ENCODE measurements at places on chromosomes 16 and 17.
A peak's percentile ranks its signal among the peaks of the same experiment; 100 is the strongest.

DNA sequence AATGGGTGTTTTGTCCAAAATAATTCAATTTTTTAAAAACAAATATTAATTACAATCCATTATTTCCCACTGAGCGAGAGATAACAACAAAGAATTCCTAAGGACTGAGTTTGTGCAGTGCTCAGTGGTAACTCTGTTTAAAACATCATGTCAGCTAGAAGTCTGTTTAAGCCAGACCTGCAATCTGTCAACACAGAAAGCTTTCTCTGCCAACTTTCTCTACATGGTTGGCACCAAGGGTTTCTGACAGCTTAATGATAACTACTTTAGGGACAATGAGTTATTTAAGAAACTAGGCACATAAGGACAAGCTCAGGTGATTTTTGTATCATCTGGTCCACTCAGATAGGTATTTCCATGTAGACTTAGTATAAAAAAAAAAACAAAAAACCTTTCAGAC is 81.8 kb downstream of the WDR59 start:
- DNase-seq: no peak

DNA sequence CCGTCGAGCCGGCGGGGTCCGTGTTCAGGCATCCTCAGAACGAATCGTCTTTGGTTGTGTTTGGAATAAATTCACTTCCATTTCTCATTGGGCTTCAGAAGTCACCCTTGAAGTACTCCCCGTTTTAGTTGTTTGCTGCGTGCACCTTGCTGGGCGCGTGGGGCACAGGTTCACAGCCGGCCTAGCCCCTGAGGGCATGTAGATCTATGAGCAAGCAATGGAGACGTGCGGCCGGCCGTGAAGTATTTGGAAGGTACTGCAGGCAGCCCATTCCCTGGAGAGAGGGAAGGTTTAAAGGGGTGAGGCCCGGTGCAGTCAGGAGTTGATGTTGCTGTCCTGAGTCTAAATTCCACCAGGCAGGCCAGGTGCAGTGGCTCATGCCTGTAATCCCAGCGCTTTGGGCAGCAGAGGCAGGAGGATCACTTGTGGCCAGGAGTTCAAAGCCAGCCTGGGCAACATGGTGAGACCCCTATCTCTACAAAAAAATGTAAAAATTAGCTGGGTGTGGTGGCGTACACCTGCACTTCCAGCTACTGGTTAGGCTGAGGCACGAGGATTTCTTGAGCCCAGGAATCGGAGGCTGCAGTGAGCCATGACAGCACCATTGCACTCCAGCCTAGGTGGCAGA is 714 bp downstream of the ACSF3 start:
- no peak for DNase-seq

DNA sequence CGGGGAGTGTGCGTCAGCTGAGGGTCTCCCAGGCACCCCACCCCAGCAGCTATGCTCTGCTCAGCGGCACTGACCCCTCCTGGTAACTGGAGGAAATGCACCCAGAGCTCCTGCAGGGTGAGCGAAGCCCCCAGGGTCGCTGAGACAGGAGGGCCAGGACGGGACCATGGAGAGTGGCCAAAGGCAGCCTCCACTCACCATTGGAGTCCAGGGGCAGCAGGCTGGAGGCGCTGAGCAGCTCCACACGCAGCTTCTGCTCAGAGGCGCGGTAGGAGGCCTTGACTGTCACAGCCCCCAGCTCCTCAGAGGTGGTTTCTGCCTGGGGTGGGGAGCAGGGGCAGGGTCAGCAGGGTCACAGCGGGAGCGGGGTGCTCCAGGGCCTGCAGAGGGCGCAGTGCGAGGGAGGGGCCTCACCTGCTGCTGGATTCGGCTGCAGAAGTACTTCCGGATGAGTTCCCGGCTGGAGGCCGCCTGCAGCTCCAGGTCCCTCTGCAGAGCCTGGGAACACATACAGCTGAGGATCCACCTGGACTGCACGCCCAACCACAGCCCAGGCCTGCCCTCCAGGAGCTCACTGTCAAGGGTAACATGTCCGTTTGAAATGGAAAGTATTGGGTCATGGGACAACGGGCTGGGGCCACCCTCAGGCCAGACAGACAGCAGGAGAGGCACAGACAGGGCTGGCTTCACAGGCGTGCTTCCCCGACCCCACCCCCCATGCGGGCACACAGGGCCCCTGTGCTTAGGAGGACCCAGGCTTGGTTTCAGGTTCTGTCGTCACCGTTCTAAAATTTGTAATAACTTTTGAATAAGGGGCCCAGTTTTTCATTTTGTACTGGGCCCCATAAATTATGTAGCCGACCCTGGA is 13.8 kb downstream of the UNC13D start:
- DNase-seq: no peak

DNA sequence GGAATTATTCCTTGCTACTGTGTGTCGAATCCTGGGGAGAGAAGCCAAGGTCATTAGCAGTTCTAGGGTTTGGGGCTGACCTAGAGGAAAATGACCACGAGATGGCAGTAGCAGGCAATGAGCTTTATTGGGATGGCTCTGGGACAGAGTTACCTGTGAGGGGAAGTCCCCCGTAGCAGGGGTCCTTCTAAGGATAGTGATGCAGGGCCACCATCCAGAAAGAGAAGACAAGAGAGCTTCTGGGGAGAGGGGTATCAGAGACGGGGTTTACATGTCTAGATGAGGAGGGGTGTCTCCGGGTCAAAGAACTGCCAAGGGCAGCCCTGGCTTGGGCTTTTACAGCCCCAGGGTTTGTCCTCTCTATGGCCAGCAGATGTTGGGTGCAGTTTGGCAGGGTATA is 6.4 kb upstream of the GGT6 start:
- no peak for DNase-seq

DNA sequence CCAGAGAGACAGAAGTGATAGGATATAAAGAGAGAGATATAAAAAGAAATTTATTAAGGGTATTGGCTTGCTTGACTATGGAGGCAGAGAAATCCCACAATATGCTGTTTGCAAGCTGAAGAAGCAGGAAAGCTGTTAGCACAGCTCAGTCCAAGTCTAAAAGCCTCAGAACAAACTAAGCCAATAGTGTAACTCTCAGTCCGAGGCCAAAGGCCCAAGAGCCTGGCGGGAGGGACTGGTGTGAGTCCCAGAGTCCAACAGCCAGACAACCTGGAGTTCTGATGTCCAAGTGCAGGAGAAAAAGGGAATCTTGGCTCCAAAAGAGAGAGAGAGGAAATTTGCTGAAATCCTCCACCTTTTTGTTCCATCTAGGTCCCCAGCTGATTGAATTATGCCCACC is 30.3 kb upstream of the NACA2 start:
- no peak for DNase-seq

GRCh38 chr17:30323262-30323894 is 10.5 kb downstream of the TMIGD1 start:
- DNase-seq: peak; percentile 11

DNA sequence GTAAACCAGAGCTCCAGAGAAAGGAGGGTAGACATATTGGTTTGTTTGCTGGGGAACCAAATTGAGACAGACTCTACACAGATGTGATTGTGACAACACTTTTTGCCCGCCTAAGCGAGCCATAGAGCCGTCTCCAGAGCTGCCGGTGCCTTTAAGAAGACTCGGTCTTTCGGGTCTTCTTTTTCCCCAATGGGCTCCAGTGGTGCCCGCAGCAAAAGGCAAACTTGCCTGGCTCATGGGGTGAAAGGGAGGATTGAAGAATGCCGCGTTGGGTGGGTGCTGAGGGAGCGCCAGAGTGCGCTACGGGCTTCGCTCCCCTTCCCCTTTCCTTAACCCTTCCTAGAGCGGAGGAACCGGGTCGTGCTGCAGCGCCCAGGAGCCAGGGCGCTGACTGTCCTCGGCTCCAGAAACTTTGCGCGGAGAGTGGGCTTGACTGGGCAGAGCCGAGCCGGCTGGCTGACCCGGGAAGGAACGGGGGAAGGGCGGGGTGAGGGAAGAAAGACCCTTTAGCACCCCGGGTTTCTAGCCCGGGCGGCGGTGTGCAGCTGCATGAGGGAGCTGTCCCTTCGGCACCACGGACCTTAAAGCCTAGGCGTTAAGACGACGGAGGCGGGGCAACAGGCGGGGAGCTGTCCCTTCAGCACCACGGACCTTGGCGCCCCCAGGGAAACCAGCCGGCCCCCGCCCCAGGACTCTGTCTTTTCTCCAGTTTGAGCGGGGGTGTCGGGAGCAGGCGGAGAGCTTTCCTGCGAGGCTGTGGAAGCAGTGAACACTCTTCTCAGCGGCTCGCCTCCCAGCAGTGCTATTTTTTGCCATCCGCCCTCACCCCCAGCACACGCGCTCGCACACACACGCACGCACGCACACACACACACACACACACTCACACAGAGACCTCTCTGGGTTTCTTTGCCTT is at the start of gene CACNG3:
CACNG3 (plus strand) TSS at position 880 of the 916 bp plus-strand sequence. CDS start 420 bp downstream, outside the sequence.
- peak; percentile 14 for DNase-seq

DNA sequence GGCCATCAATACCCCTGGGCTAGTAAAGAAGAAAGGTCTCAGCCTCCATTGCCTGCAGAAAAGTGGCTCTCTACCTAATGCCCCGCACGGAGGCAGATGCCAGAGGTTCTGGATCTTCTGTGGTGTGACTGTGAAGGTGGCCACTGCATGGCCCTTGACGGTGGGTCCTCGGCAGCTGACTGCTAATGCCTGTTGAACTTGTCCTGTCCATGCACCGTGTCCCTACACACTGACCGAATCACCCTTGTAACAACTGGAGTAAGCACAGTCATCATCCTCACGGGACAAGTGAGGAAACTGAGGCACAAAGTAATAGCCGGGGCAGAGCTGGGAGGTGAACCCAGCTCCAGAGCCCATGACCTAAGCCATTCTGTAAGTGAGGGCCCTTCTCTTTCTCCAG is 48.8 kb downstream of the MYH11 start:
- no peak for DNase-seq

GRCh38 chr16:88505405-88506082 is 52.5 kb downstream of the ZFPM1 start:
- peak; percentile 44 for DNase-seq

DNA sequence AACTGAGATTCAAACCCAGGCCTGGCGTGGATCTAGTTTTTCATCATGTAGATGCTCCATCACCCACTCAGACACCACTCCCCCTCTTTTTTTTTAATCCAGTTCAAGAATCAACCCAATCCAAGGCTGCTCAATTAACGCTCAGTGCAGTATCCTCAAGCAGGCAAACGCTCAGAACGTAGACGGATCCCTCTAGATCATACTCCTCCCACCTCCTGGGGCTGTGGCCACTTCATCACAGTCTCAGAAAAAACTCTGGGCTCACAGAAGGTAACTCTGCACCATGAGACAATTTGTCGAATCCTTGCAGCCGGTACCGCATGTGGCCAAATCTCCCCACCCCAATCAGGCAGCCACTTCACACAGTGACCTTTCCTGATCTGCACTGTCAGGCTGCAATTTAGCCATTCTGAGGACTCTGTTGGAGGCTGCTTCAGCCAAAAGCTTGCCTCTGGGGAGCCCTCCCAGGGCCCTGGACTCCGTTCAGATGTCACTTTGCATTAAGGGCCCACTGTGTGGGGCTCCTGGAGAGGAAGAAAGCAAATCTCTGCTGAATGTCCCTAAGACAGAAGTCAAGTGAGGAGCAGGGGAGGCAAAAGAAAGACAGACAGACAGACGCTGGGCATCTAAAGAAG is 183.5 kb downstream of the XYLT1 start:
- no peak for DNase-seq

GRCh38 chr16:16075488-16076422 is 126.3 kb downstream of the ABCC1 start:
- no peak for DNase-seq

- DNase-seq: no peak
Observed at GRCh38 chr17:10748531-10749181, 18.8 kb upstream of the TMEM220 start.

DNA sequence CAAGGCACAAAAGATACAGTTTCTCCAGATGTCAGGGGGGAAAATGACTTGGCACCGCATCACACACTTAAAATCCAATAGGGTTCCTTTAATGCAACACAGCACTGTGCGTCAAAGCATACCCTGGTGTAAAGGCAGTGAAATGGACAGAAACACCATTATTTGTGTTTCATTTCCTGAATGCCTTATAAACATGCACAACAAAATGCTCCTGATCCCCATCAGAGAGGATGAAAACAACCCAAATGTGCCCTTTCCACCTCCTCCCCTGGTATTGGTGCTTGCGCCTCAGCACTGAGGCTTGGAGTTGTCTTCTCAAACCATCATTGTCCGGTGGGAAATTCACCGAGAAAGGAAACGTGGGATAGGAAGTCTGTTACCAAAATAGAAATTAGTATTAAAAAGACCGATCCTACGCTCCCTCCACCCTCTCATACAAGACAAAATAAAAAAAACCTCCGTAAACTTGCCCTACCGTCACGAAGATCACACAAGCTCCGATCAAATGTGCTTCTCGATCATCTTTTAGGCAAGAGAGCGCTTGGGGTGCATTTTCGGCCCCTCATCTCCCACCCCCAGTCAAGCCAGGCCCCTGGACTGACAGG is 722 bp downstream of the CDC27 start:
- no peak for DNase-seq

GRCh38 chr16:77336637-77337036 is 98.2 kb downstream of the ADAMTS18 start:
- no peak for DNase-seq

GRCh38 chr17:67671493-67671892 is 46.2 kb upstream of the NOL11 start:
- no peak for DNase-seq

- no peak for DNase-seq
Observed at GRCh38 chr16:1214719-1215118, 10.3 kb downstream of the TPSG1 start.

DNA sequence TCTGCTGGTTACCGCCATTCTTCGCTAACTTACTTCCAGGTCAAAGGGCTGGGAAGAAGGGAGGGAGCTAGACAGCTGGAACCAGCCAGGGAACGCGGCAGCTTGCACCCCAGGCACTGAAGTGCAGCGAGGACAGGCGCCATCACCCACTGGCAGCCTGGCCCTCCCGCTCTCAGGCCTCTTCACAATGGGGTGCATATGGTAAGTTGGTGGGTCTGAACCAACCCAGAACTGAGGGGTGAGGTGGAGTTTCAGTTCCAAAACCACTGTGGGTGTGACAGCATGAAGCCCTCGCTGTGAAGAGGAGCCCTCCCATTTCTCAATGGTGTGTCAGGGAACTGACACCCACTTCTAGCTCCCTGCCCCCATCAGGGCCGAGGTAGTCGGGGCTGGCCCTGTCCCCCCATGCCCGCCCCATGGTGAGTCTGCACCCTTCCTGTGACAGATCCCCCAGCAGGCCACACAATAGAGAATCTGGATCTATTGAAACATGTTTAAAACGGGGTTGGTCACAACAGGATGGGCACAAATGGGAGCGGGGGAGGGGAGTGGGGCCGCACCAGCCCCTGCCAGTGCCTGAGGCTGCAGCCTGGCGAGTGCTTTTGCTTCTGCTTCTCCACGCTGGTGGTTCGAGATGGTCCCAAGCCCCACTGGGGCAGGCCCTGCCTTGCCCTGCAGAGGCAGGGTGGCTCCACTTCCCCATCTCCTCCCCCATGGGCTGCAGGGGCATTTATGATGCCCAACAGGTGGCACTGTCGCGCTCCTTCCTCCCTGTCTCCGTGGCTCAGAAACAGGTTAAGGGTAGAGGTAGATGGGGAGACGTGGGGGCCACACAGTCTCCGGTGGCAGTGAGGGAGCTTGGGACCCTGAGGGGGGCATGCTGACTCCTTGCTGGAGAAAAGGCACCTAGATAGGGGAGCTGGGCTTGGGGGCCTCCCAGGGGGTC is 2.3 kb downstream of the LIMD2 start:
- peak; percentile 65 for DNase-seq

Measured in stimulated activated CD4-positive, alpha-beta T cell treated with anti-CD3 and anti-CD28 coated beads, Interleukin-1b, Interleukin-23, amount 100 ng/mL, for 1 hour (primary cell).